ENCODE measurements at places on chromosomes 3 and 15.

DNA sequence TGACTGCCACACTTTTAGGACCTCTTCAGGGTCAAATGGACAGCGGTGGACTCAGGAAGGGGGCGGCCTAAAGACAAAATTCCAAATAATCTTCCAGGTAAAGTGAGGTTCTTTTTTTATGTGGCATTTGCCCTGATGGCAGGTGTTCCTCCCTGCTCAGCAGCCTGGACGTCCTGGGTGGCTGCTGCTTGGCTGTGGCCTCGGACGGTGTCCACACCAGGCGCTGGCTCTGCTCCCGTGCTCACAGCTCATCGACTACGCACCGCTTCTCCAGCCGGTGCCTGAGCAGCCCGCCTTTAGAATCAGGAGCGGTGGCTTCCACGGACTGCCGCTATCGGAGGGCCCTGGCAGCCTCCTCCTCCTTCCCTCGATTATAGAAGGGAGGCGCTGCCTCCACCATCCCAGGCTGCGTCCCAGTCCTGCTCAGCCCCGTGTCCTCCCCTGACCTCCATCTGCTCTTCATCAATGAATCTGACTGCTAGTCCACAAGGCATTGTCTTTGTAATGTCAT, 41.9 kb downstream of the PCSK6 start:
- peak; percentile 56 for DNase-seq

DNA sequence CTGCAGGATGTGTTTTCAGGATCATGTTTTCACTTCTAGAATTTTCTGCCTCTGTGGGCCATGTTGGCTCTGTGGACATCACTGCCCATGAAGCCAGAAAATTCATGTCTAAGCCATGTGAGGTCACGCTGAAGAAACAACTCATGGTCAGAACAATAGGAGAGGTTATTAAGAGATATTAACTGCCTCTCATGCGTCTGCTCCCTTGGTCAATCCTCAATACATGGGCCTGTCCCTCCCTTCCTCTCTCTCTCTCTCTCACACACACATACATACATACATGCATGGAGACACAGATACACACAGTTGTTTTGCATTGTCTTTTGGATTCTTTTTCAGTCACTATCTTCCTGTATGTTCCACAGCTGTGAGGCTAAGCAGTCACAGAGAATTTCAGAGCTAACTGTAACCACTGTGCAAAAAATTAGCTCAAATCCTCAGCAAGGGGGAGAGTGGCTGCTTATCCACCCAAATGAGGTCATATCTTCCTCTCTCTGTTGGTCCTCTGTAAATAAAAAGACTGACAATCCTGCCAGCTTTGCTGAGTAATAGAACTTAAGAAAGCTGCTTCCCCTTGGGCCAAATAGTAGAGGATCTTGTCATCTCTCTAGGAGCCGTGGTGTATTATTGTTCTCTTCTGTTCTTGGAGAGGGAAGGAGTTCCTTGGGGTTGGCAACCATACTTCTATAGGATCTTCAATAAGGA, 45.6 kb downstream of the LRTM1 start:
- DNase-seq: no peak

DNA sequence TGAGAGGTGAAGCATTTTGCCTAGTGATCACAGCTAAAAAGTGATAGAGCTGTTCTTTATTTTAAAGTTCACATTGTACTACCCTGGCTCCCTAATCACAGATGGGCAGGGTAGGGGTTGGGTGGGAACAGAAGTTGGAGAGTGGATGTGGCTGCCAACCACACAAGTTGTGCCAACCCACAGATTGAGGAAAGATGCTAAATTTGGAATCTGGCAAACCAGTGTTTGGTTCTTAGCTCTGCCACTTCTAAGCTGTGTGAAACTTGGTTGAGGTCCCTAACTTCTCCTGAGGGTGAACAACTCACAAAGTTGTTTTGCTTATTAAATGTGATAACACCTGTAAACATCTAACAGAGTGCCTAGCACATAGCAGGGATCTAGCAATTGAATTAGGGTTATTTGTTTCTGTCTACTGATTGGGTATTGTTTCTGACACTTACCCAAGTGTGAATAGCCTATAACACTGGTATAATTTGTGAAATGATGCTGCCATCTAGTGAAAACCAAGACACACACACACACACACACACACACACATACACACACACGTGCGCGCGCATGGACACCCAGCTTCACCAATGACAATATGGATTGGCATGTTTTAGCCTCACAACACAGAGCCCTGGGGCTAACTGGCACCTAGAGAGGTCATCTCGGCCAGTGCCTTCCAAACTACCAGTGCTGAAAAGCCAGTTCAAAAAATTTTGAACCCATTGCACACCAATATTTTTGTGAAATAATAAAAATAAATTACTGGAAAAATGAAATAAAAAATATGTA, 25.3 kb downstream of the ADGRG7 start:
- DNase-seq: no peak

DNA sequence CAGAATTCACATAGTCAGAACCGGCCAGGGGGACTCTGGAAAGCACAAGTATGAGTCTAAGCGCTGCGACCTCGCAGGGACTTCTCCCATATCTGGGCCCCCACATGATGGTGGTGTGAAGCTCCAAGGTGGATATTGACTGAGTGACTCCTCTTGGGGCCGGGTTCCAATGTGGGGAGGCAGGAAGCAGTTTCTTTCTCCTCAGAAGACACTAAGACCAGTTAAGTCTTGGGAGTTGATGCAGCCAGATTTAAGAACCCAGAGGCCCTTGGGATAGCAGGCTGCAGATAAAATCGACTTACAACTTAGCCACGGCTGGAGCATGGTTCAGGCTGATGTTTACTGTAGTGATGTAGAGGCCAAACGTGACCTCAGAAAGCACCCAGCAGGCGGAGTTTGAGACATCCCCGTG, 55.4 kb upstream of the KLF13 start:
- no peak for DNase-seq

DNA sequence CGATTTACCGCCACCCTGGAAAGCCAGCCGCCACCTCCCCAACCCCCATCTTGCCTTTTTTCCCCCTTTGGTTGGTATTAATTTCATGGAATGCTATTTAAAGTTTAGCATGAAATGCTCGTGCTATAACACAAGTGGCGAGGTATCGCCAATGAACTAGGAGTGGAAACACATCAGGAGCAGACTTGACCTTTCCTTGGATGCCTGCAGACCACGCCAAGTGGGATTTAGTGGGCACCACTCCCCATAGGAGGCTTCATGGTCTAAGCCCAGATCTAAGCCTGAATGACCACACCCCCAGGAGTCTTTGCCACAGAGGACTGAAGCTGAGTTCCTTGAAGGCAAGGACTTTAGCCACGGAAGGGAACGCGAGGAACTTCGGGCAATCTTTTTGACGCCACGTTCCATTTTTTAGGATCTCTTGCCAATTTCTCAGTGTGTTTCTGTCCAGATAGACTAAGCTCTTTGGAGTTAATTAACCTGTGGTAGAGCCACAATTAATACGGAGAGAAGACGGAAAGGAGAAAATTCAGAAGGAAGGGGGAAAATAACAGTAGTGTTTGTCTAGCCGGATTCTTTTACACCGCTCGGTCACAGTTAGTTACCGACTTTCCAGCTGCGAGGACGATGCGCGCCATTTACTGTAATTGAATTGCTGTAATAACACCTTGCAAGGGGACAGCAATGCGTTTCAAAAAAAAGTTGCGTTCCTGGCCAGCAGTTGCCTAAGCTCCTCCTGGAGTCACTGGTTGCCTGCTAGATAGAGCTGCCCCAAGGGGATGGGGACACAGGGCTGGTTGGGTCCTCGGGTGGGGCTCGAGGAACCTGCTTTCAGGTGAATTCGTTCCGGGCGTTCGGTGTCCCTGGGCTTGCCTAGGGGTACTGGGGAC, 37.1 kb downstream of the NR2F2 start:
- DNase-seq: no peak

DNA sequence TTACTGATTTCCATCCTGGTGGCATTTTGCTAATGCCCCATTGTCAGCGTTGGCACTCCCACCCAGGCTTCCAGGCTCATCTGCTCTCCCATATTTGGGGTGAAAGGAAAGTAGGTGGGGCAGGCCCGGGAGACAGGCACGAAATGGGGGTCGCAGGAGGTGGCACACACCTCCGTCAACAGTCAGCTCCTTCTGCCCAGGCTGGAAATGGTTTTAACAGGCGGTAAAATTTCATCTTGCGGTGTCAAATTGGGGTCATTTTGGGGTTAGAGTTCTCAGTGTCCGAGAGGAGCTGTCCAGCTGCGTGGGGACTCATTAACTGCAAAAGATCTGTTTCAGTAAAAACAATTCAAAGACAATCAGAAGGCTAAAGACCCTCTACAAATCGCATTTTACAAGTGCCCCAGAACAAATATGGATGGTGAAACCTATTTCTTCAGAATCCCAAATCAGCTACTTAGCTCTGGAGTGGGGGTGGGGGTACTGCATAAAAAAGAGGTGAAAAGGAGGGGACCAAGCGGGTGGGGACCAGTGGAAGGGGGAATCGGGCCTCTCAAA, 4.2 kb upstream of the MEIS2 start:
- DNase-seq: no peak

DNA sequence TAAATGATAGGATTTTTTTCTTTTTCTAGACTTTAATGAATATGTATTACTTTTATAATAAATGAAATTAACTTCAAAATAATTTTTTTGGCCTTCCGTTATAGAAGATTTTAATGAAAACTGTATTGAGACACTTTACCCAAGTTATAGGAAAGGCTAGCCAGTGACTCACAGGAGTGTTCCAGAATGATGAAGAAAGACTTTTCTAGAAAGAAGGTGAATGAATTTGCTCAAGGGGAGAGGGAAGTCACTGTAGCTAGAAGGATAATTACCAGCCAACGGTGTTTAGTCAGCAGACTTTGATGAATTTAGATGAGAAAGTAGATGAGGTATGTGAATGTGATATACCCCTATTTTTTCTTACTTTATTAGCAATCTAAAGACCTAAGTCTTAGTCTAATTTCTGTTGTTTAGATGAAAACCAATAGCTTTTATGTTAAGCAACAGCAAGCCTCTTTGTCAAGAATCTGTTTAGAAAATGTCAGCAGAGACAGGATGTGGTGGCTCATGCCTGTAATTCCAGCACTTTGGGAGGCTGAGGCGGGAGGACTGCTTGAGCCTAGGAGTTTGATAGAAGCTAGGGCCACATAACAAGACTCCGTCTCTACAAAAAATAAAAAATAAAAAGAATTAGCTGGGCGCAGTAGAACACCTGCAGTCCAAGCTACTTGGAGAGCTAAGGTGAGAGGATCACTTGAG, 3.2 kb downstream of the ALAS1 start:
- no peak for DNase-seq

DNA sequence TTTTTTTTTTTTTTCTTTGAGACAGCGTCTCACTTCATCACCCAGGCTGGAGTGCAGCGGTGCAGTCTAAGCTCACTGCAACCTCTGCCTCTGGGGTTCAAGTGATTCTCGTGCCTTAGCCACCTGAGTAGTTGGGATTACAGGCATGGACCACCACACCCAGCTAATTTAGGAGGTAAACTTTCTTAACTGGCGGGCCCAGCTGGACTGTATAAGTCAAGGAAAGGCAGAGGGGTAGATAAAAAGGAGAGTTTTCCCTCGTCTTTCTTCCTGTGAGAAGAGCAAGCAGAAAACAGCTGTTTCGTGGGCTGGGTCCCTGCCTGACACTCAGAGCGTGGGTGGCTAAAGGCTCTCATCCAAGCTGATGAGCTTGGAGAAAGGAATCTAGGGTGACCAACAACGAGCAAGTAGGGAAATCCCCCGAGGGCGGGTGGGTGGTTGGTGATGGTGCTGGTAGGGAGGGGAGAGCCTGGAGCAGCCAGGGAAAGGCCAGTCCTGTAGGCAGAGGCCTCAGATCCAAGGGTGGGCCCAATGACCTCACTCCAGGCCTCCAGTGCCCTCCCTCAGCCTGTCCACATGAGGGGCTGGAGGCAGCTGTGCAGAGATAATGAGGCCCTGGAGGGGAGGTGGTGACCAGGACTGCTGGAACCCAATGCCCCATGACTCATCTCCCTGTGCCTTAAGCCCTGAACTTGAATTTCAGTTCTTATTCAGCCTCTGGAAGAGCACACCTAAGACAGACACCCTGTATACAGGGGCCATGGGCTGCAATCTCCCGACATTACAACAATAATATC, 43.1 kb upstream of the LIMD1 start:
- DNase-seq: peak; percentile 80

GRCh38 chr3:21073561-21073960, 677.4 kb downstream of the ZNF385D start:
- no peak for DNase-seq

DNA sequence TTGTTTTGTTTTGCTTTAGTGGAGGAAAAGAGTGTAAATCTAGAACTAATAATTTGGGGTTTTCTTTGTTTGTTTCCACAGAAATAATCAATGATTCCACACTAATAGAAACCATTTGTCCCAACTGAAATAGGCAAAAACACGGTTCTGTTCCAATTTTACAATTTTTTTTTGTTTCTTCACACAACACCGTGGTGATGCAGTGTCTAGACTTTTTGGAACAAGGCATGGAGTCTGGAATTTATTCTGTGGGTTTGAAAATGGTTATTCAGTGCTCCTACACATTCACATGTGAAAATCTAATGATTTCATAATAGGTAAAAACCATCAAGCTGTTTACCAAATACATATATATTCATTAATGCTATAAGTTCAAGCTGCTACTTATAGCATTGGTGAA, 629.0 kb upstream of the TGFBR2 start:
- no peak for DNase-seq

GRCh38 chr3:25592510-25592968, 72.2 kb downstream of the TOP2B start:
- peak; percentile 55 for DNase-seq

DNA sequence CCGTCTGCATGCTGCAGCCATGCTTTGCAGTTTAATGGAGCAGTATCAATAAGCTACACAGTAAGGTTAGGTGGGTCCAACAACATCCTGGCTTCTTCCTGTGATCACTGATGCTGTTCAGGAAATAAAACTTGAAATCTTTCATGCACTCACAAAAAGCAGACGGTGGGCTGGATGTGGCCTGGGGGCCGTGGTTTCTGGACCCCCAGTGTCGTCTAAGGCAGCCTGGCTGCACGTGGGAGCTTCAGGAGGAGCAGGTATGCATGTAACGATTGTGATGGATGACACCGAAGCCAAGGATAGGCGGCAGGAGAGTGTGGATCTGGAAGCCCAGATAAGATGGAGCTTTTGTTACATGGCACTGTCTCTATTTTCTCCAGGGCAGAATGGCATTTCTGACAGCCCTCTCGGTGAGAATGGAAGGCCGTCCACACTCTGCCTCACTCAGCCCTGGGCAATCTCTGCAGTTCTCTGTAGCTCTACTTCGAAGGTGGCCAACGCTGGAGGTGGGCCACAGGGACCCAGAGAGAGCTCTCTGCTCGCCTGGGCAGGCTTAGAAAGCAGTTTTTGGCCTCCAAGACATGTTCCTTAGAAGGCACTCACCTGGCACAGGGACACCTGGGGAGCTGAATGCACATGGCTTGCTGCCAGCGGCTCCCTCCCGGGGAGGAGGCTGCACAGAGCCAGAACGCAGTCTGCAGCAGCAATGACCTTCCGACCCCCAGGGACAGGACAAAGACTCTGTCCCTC, 46.4 kb upstream of the IQSEC1 start:
- no peak for DNase-seq

GRCh38 chr3:191455257-191455952, 5.6 kb upstream of the PYDC2 start:
- no peak for DNase-seq

- no peak for DNase-seq
Observed at GRCh38 chr3:113890256-113890900, 51.8 kb downstream of the GRAMD1C start.

All from left ventricle myocardium inferior (tissue), 1 donor.